ENCODE measurements at places on chromosomes 7 and 10.
A peak's percentile ranks its signal among the peaks of the same experiment; 100 is the strongest.

GRCh38 chr7:130488392-130489139 is 3.3 kb upstream of the MEST start:
- no peak for DNase-seq

- no peak for DNase-seq
Observed at GRCh38 chr10:70982443-70982842, 94.1 kb upstream of the PCBD1 start.

- no peak for DNase-seq
Observed at GRCh38 chr10:128576336-128576735, 450.1 kb upstream of the MKI67 start.

DNA sequence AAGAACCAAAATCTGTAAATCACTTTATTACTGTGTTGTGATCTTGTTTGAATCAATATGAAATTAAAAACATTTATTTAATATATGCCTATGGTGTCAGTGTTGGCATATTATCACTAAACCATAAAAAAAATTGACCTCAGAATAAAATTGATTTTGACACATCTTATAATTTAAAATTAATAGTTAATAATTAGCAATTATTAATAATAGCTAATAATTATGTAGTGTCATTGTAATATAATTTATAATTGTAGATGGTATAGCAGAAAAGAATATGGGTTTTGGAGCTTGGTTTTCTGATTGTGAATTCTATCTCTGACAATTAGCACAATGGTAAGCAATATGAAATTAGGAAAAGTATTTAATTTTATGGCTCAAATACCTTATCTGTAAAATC is 89.4 kb upstream of the CNTNAP2 start:
- DNase-seq = no peak

DNA sequence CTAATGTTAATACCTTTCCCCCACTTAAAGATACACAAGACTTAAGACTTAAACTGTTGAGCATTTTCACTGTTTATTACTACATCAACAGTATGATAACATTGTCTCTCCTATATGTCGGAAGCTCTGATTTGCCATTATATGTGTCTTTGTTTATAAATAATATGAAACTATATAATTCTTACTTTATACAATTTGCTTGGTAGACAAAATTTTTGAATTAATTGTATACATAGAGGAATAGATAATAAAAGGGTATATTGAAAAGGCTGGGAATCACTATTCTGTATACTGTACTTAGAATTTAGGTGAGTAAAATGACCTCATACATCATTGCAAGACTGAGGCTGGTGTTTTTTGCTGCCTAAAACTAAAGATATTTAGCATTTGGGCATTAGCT is 82.1 kb upstream of the HDAC9 start:
- no peak for DNase-seq

GRCh38 chr10:89516149-89516832 is 19.1 kb downstream of the SLC16A12 start:
- peak; percentile 36 for DNase-seq

GRCh38 chr10:122849090-122849489 is 3.4 kb upstream of the CUZD1 start:
- DNase-seq = no peak

DNA sequence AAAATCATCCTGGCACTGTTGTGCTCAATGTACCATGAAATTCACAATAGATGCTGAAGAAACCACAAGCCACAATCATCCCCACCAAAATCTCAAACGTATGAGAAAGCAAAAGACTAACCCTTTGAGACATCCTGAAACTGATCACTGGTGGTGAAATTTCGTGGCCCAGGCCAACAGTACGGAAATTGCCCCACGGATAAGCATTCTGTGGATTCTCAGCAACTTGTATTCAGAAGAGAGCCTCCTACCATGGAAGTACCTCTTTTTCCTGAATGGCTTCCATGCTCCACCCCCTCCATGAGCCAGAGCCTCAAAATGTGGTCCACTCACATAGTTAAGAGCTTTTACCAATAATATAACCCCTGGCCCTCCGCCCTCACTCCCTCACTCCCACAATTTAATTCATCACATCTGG is 163.9 kb upstream of the AUTS2 start:
- no peak for DNase-seq
